ENCODE measurements at places on chromosomes 4 and X.

GRCh38 chrX:119410027-119410819 is 11.1 kb downstream of the SLC25A43 start:
- no peak for DNase-seq

DNA sequence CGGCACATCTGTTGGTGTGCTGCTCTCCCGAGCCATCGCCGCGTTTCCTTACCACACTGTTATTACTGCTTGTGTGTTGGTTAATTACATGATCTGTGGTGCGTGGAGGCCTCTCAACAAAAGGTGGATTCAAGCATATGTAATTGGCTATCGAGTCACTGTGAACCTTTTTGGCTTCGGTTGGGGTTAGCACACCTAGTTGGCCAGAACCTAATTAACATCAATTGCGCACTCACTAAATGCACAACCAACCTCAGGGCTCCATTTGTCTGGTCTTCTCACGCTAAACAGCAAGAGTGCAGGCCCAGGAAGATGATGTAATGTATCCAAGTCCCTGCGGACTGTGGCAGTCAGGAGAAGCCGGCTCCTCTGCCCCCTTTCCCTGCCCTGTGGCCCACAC is 17.4 kb downstream of the ENPP6 start:
- DNase-seq, result no peak

DNA sequence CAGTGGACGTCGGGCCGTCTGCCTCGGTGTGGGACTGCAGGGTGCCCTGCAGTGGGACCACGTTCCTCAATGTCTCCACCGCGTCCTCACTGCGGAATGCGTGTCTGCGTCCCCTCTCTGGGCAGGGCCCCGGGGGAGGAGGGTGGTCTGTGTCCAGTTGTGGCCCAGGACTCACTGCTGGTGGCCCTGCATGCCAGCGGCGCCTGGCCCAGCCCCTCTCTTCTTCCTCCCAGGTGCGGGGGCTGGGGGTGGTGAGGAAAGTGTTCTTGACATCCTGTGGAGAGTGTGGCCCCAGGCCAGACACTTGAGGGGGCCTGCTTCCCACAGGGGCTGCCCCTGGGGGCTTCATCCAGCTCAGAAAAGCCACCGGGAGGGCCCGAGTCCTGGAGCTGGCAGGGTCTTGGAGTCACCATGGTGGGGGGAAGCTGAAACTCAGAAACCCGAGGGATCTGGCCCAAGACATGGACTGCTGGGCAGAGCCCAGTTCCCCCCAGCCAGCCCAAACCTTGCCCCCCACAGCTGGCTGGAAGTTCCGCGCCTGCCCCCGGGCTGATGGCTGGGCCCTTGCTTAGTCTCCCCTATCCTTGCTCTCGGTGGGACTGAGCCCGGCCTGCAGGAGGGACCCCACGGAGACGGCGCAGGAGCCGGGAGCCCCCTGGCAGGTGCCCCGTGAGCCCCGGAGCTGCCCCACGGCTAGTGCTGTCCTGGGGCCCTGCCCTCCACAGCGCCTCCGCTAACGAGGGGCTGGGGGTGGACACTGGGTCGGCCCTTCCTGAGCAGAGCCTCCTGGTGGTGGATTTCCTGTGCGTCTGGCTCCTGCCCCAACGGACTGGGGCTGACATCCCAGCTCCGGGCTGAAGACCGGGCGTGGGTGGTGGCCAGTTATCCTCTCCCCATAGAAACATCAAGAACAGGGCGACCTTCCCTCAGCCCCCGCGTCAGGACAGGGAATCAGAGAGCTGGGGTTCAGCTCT is 2.9 kb downstream of the DOK7 start:
- DNase-seq, result no peak

- no peak for DNase-seq
These were observed 166.6 kb upstream of the TBL1X start for GRCh38 chrX:9298221-9298620.

DNA sequence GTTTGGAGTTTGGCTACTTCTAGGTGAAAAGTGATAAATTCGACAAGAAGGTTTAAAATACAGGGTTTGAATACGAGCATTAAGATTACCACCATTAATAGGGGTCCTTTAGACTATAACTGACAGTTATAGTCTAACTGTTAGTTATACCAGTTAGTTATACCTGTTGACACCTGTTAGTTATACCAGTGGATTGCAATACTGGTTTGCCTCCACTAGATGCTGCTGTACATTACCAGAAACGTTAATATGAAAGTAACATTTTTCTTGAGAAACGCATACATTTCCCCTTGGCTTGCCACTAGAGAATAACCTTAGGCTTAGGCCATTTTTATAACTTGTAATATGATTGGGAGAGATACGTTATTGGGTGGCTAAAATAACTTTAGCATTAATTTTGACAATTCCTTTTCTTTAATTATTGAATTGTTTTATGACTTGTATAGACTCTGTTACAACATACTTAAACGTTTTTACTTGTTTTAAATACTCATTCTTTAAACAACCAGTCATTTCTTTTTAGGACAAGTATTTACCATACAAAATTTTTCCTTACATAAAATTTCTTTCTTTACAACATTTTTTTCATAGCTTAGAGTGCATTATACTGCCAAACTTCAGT is 911.2 kb downstream of the FSTL5 start:
- DNase-seq, result no peak

All from activated CD8-positive, alpha-beta memory T cell treated with anti-CD3 and anti-CD28 coated beads, Interleukin-2, amount 10 ng/mL, durations not matched to agents 7 days and 5 days (primary cell).